RWPE2 (cell line): ENCODE measurements at places on chromosomes 12 and 14.

GRCh38 chr14:61385002-61385685 lies 63.8 kb downstream of the PRKCH start:
- no peaks in the 10 kb centered on the region for H3K36me3 ChIP-seq
- no peak for DNase-seq
- H3K4me1 ChIP-seq = peaks cover 19% of the 10 kb centered on the region
- H3K27ac ChIP-seq = no peak overlapping the region

GRCh38 chr14:49460662-49461061 lies 125.5 kb downstream of the RPS29 start:
- DNase-seq = no peak
- no peaks in the 10 kb centered on the region for H3K36me3 ChIP-seq
- no peak overlapping the region for H3K27ac ChIP-seq
- H3K4me1 ChIP-seq = no peaks in the 10 kb centered on the region
- no peaks in the 10 kb centered on the region for H3K27me3 ChIP-seq

DNA sequence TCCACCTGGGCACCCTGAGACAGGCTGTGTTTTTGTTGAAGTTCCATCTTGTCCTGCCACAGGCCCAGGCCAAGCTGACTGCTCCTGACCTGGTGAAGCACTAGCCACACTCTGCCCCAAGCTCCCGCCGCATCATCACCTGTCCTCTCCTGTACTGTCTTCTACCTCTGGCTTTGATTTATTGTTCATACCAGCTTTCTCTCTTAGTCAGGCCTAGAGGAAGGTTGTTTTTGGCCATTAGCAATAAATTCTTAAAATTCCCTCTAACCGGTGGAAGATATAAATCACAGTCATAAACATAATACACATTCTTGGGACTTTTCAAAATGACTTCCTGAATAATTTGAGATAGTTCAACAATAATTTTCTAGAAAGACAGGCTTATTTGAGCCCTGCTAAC lies 169.4 kb downstream of the DAD1 start:
- peaks cover 6% of the 10 kb centered on the region for H3K4me1 ChIP-seq
- peak overlapping the region; percentile 27 for H3K27ac ChIP-seq
- no peaks in the 10 kb centered on the region for H3K36me3 ChIP-seq
- H3K4me3 ChIP-seq = no peak overlapping the region

DNA sequence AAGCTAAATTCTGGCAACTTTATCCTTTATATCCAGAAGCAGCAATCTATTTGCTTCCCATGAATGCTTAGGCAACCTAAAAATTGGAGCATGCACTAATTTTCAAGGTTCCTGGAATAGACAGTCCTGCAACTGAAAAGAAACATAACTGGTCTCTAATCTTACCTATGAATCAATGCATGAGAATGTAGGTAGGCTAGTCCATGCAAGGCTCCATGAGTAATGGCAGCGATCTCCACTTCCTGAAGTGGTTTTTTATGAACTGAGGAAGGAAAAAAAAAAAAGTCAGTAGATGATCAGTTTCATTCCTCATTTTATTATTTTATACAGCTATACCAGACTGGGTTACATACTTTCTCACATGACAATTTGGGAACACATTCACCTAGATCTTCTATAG lies 102.0 kb downstream of the PEBP1 start:
- peaks cover 62% of the 10 kb centered on the region for H3K36me3 ChIP-seq
- H3K27me3 ChIP-seq = no peaks in the 10 kb centered on the region
- H3K4me1 ChIP-seq = peaks cover 30% of the 10 kb centered on the region
- H3K4me3 ChIP-seq = no peak overlapping the region
- peak overlapping the region; percentile 86 for H3K27ac ChIP-seq

DNA sequence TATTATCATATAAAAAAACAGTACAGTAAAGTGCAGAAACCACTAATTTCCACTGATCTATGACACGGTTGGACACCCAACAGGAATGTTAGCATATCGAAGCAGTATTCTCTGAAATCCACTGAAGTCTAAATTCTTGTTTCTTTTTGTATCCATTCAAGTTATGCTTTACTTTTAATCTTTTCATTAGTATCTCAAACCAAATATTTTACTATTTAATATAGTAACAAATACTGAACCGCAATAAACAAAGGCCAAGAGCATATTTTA lies 41.1 kb downstream of the ATXN2 start:
- no peak for DNase-seq
- no peak overlapping the region for H3K4me3 ChIP-seq
- H3K36me3 ChIP-seq = peaks cover 16% of the 10 kb centered on the region
- H3K4me1 ChIP-seq = peaks cover 10% of the 10 kb centered on the region
- peak overlapping the region; percentile 20 for H3K27ac ChIP-seq

GRCh38 chr12:68743356-68743755 lies 2.6 kb upstream of the SLC35E3 start:
- no peaks in the 10 kb centered on the region for H3K27me3 ChIP-seq
- no peak for DNase-seq
- H3K4me3 ChIP-seq = no peak overlapping the region
- H3K4me1 ChIP-seq = peaks cover 15% of the 10 kb centered on the region
- peaks cover 63% of the 10 kb centered on the region for H3K36me3 ChIP-seq
- H3K27ac ChIP-seq = no peak overlapping the region

DNA sequence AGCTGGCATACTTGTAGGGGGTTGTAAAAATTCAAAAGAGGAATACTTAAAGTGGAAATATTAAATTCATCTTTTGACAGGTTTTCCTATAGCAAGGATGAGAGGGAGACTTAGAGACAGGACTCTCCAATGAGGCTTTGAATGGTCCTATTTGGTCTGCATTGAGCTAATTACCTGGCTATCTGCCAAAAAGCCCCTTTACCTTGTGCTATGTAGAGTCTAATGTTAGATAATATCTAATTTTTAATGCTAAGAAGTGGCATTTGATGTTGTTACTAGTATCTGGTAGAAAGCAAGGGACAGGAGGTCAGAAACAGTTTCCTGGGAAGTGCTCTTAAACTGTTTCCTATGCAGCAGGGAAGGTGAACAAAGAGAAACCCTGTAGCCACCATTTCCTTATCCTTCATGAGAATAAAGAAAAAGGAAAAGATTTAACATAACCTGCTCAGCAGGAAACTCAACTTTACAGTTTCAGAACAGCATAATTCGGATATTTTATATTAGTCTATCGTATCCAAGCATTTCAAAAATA lies 550.0 kb downstream of the SOX5 start:
- DNase-seq = no peak
- H3K36me3 ChIP-seq = no peaks in the 10 kb centered on the region
- H3K4me3 ChIP-seq = no peak overlapping the region
- H3K27ac ChIP-seq = no peak overlapping the region
- no peaks in the 10 kb centered on the region for H3K27me3 ChIP-seq

DNA sequence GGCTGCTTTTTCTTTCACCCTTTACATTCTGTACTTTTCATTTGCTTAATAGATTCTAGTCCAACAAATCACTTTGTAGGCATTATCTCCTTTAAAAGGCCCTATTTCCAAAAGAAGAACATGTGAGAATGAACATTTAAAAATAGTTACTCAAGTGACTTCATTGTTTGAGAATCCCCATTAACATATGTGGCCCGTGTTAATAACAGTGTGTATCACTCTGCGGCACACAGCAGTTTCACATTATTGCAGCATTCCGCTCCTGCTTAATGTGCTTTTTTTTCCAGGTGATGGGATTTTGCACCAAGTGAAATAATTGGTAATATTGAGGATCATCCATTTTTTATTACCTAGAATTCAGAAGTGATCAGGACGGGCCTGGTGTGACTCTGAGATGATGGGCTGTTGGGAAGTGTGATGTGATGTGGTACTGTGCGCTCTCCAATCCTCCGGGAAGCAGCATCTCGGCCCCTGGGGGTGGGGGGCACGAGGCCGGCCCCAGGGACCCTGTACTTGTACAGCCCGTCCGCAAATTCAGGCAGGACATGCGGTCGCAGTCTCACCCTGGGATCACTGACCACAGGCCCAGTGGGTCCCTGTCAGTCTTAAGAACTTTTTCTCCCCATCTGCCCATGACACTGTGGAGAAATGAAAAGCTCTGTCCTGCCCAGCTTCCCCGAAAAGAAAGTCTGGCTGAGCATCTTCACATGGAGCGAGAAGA lies 32.9 kb downstream of the SLC15A4 start:
- peaks cover 36% of the 10 kb centered on the region for H3K36me3 ChIP-seq
- DNase-seq = no peak
- no peaks in the 10 kb centered on the region for H3K27me3 ChIP-seq
- no peak overlapping the region for H3K27ac ChIP-seq

DNA sequence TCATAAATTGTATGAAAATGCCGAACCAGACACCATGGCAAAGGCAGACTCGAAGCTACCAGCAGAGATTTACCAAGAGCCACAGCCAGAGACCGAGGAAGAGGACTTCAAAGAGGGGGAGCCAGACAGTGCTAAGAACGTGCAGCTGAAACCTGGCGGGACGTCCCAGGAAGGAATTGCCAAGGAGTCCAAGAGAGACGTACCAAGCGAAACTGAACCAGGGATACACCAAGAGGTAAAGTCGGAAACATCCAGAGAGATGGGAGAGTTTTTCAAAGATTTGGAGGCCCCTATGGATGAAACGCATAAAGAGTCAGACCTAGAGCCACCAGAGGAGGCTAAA lies 294 bp downstream of the SAMD15 start:
- no peaks in the 10 kb centered on the region for H3K36me3 ChIP-seq
- H3K4me1 ChIP-seq = peaks cover 9% of the 10 kb centered on the region

DNA sequence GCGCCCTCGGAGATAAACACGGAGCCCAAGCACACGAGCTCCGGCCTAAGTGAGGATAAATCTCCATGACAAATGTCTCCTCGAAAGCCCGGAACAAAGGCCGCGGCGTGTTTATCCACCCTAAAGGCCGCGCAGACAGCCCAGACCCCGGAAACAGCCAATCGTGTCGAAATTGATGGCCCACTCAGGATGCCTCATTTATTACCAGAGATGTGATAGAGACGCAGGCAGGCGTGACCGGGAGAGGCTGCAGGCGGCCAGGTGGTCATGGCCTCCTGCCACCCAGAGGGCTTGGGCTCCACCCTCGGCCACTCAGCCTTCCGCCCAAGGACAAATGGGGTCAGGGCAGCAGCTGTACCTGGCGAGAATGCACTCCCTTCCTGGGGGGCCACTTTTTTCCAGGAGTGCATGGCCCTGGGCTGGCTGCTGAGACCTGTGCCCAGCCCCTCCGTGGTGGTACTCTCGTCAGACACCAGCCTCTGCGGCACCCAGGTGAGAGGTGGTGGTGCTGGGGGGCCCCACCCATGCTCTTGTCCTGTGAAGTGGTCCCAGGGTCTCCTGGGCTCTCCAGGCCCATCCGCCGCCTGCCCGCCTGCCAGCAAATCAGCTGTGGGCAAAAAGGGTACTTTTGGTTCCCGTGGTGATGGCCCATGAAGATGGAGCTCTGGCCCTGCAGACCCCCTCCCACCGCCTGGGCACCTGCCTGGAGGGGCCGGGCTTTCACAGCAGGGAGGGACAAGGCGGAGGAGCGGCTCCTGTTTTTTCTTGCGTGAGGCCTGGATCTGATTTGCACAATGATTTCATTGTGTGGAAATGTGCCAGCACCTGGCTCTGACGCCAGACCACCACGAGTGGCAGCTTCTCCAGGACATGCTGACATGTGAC lies 211.5 kb upstream of the C14orf180 start:
- H3K27me3 ChIP-seq = peaks cover 69% of the 10 kb centered on the region
- H3K4me1 ChIP-seq = no peaks in the 10 kb centered on the region
- no peak overlapping the region for H3K4me3 ChIP-seq
- no peak overlapping the region for H3K27ac ChIP-seq
- H3K36me3 ChIP-seq = no peaks in the 10 kb centered on the region

GRCh38 chr12:93288626-93289025 lies 89.1 kb upstream of the NUDT4 start:
- no peak overlapping the region for H3K27ac ChIP-seq
- no peaks in the 10 kb centered on the region for H3K27me3 ChIP-seq
- H3K4me3 ChIP-seq = no peak overlapping the region
- H3K4me1 ChIP-seq = no peaks in the 10 kb centered on the region
- no peaks in the 10 kb centered on the region for H3K36me3 ChIP-seq
- no peak for DNase-seq

- DNase-seq = peak; percentile 77
- H3K27me3 ChIP-seq = no peaks in the 10 kb centered on the region
- peaks cover 4% of the 10 kb centered on the region; the same call in 1 of the 2 replicates for H3K36me3 ChIP-seq
Measured at GRCh38 chr14:99479906-99480869, at the start of gene SETD3. Gene SETD3 (minus strand): TSS chr14:99480859. CDS start chr14:99465805, 15,054 bp downstream.

DNA sequence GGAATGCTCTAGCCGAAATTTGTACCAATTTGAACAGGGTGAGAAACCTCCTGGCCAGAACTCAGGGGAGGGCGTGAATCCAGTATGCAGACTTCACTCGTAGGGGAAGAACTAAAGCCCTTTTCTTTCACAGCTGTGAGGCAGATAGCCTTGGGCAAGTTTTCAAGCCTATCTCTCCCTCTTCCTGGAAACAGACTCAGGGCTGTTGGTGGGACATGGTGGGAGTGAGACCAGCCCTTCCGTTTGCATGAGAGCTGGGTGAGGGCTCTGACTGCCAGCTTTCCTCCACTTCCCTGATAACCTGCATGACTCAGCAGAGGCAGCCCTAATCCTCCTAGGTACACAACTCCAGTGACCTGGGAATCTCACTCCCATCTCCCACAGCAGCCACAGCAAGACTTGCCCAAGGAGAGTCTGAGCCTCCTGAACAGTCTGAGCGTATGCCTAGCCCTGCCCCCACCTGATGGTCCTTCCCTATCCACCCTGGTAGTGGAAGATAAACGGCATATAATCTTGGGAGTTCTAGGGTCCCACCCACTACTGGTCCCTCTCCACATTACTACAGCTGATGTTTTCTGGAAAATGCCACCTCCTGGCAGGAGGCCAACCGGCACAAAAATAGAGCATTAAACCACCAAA lies 170.1 kb upstream of the AMIGO2 start:
- no peak overlapping the region for H3K4me3 ChIP-seq
- no peaks in the 10 kb centered on the region for H3K36me3 ChIP-seq
- peak overlapping the region; percentile 90 for H3K27ac ChIP-seq
- H3K4me1 ChIP-seq = peaks cover 25% of the 10 kb centered on the region
- H3K27me3 ChIP-seq = no peaks in the 10 kb centered on the region
